Effector CD8-positive, alpha-beta T cell (primary cell): ENCODE measurements at places on chromosomes 16 and 17.

DNA sequence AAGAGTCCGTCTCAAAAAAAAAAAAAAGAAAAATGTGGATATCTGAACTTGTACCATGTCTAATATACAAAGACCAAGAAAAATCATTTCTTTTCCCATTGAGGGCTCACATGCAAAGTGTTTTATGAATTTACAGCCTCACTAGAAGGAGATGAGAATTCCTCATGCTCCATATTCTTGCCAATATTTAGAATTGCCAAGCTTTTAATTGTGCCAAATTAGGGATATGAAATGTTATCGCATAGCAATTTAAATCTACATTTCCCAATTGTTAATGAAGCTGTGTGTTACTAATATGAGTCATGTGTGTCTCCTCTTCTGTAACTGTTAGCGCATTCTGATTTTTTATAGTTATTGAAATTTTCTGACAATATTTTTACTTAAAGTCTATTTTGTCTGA, 63.0 kb upstream of the CRYM start:
- no peak for DNase-seq

- no peak for DNase-seq
Observed at GRCh38 chr17:9170336-9170735, 149.0 kb downstream of the NTN1 start.

- DNase-seq = no peak
Observed at GRCh38 chr17:1714427-1714979, 4.3 kb upstream of the TLCD2 start.

DNA sequence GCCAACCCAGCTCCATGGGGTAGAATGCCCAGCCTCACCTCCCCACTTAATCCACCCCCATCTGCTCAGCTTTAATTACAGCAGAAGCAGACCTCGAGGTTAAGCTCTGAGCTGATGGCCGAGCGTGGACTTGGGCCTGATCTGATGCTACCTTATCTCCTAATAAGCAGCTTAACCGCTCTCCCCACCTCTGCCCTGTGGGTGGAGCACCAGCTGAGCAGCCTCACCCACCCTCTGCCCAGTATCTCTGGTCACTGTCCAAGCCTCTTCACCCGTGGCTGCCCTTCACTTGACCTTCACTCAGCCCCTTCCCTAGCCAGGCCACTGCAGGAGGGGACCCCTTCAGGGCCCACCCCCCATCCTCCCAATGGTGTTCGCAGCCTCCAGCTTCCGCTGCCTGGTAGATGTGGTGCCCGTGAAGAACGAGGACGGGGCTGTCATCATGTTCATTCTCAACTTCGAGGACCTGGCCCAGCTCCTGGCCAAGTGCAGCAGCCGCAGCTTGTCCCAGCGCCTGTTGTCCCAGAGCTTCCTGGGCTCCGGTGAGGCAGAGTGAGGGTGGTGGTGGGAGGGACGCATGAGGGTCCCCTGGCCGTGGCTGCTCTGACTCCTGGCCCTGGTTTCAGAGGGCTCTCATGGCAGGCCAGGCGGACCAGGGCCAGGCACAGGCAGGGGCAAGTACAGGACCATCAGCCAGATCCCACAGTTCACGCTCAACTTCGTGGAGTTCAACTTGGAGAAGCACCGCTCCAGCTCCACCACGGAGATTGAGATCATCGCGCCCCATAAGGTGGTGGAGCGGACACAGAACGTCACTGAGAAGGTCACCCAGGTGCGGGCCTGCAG, 6.8 kb downstream of the KCNH6 start:
- no peak for DNase-seq

DNA sequence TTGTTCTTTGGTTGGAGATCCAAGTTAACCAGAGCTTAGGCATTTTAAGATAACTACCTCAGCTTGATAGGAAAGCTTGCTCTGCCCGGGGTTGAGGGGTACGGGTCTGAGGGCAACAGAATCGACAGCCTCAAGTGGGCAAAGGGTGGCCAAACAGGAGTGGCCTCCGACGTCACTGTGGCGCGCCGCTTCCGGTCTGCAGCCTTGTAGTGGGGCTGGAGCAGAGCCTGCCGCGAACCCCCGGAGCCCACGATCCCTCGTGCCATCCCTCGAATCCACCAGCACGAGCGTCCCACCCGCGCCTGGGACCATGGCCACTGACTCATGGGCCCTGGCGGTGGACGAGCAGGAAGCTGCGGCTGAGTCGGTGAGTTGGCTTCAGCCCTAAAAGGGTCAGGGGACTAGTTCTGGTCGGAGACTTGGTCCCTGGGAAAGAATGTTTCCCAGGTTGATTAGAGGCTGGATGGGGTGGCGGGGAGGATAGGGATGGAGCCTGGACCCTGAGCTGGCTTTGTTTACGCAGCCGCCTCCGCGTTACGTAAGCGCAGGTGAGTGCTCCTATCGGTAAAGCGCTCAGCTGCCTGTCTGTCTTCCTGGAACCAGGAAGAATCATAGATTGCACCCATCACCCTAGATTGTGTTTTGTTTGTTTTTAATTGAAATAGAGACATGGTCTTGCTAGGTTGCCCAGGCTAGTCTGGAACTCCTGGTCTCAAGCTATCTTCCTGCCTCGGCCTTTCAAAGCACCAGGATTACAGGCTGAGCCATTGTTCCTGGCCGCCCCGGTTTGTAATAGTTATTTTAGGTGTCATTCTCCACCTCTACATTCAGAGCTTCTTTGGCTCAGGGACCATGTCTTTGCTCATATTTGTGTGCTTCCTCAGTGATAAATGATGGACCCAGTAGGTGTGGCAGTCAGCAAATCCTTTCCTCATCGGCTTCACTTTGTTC, at the start of gene DDX19B:
Gene DDX19B, plus strand, starts transcription at position 199 of the 951 bp plus-strand sequence. Its CDS starts 112 bp downstream, at position 311.
- peak; percentile 22 for DNase-seq

DNA sequence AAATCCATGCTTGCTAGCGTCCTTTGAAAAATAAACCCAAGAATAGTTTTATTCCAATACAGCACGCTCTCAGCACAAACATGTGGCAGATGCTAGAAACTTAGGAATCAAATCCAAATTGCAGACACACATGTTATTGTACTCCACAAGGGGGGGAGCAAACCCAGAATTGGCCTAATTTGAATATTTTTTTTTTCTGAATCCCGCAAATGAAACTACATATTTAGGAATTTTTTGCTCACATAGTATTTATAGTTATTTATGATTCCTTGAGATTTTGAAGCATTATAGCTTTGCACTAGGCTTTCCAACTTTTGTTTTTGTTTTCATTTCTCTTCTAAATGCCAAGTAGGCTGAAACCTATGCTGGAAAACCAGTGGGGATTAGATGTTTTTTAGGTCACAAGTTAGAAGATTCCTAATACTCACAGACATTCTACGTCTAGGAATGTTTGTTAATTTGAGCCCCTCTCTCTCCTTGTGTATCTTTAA, 59.3 kb upstream of the CDH11 start:
- no peak for DNase-seq

DNA sequence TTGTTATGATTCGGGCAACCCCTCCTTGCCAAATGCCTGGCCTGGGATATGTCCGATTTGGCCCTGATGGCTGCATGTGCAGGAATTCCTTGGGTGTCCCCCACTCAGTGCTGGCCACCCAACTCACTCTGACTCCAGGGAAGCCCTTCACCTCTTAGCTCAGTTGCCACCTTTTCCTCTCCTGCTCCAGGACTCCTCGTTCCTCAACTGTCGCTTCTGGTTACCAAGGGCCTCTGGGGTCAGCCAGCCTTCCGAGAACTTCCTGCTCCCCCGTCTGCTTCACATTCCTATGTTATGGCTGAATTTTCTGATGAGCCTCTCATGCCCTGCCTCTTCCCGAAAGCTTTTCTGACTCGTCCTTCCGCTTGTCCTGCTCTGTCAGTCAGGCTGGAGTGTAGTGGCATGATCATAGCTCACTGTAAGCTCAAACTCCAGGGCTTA, 63.5 kb downstream of the SPACA3 start:
- no peak for DNase-seq

DNA sequence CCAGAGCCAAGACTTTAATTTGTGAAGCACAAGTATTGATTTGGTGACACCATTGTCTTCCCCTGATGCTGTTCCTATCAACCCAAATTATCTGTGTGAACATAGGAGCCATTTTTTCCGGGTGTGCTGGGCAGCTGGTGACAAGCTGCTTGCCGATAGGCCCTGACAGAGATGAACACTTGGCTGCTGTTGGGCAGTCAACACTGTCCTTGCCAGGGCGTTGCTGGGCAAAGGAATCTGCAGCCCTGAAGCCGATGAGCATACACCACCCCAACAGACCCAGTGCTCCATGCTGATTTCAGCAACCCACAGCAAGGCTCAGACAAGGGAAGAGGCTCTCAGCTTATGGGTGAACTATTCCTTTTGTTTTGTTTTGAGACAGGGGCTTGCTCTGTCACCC, 105.4 kb downstream of the YPEL2 start:
- DNase-seq = no peak

- no peak for DNase-seq
Observed at GRCh38 chr17:43350888-43351361, 47.9 kb upstream of the ARL4D start.

GRCh38 chr17:6080711-6081430, 10.7 kb downstream of the WSCD1 start:
- DNase-seq = no peak

GRCh38 chr17:7673239-7673638, 14.1 kb downstream of the TP53 start:
- DNase-seq = no peak

GRCh38 chr17:71760062-71760720, 360.6 kb upstream of the SOX9 start:
- DNase-seq = no peak
